ENCODE measurements at places on chromosomes 6 and 20. TPM values are rescaled to one million over a fixed set of nuclear protein-coding genes. Genes with fewer than 3 reads are reported as not detected.

The CTCFL gene
- not detected for total RNA-seq

DNA sequence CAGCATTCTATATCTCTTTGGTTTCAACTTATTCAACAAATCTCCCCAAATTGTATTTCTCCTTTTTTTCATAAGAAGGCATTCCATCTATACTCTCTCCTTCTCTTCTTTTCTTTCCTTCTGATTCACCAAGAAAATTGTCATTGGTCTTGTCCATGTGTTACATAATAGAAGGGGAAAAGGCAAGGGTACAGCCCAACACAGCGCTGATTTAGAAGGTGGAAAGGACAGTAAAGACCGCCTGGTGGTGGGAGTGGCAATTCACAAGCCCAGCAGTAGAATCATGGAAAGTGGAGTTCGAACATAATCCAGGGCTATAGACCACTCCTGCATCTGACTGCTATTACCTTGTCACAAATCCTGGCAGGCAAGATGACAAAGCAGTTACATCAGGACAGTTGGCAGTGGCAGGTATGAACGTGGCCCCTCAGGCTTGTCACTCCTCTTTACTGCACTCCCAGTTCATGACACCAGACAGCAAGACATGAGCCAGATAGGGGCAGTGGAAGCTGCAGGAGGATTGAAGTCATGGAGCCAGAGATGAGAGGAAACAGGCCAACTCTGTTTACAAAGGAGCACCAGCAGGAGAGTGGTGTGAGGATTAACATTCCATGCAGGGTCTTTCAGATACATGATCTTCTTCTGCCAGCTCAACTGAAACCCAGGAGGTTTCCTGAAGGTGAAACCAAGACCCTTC, 2.1 kb upstream of the TNFAIP3 start:
- DNase-seq, result no peak

DNA sequence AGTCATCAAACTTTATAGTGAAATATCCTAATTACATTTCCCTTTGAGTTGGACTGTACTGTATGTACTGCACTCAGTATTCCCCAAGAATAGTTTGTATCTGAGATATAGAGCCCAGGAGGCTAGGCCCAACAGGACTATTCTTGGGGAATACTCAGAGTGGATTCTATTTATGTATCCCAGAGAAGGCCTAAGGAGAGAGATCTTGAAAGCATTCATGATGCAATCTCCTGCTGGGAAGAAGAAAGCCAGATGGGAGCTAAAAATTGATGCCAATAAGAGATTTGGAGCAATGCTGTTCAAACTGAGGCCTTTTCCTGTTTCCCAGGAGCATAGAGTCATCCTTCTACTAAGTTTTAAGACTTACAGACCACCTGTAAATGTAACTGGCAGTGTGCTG, 452.1 kb upstream of the PLCB4 start:
- DNase-seq, result no peak

DNA sequence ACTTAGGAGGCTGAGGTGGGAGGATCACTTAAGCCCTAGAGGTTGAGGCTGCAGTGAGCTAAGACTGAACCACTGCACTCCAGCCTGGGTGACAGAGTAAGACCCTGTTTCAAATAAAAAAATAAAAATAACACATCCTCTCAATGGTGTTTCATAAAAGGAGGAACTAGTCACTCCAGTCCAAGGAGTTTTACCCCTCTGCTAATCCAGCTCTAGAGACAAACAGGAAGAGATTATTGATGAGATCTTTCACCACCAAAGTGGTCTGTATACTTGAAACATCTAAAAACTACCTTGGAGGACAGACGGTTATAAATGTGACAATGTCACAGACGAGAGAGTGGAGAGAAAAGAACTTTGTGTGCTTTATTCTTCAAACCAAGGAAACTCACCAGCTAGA, 58.2 kb downstream of the PIGU start:
- no peak for DNase-seq

GRCh38 chr6:163655217-163656121, 241.0 kb downstream of the QKI start:
- peak; percentile 41 for DNase-seq

The LSM2 gene
- 24.0 TPM for total RNA-seq

DNA sequence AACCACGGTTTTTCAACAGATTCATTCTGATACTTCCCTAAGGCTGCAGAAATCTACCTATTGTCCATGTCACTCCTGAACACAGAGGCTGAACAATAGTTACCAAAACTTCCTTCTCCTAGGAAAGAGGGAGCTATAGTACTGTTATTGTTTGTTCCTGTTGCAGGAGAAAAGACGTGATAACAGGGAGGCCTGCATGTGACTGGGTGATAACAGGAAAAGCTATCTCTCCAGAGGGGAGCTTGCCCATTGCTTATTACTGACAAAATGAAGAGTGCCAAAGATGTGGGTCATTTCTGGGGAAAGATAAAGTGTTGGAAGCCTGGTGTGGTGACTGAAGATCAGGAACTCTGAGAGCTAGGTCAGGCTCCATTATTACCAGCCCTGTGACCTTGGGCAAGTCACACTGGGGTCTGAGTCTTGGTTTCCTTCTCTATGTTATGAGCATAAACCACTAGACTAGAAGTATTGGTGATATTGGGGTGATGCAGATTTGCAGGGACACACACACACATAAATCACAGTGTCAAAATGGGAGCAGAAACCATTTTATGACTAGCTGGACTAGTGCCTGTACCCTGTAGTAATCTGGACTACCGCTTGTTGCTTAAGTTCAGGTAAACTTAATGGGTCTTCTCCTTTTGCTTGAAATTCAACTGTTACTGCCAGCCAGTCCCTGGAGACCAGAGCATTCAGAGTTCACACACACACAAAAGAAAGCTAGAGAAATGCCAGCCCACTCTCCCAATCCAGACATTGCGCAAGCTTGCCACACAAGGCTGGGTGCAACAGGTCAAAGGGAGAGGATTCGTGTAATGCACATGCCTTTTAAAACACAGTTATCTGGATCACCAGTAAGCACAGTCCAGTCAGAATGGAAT, 136.0 kb upstream of the CNR1 start:
- DNase-seq, result no peak

- DNase-seq, result no peak
Observed at GRCh38 chr20:2143594-2143993, 42.0 kb downstream of the STK35 start.

GRCh38 chr20:64192406-64192805, 28.2 kb downstream of the MYT1 start:
- no peak for DNase-seq

GRCh38 chr6:108904741-108905140, 56.5 kb downstream of the ARMC2 start:
- no peak for DNase-seq

GRCh38 chr6:42226161-42226611, 8.5 kb upstream of the MRPS10 start:
- no peak for DNase-seq

Measured in cardiac septum (tissue), 1 donor.